ENCODE measurements at places on chromosomes 1 and 21.
A peak's percentile ranks its signal among the peaks of the same experiment; 100 is the strongest.

DNA sequence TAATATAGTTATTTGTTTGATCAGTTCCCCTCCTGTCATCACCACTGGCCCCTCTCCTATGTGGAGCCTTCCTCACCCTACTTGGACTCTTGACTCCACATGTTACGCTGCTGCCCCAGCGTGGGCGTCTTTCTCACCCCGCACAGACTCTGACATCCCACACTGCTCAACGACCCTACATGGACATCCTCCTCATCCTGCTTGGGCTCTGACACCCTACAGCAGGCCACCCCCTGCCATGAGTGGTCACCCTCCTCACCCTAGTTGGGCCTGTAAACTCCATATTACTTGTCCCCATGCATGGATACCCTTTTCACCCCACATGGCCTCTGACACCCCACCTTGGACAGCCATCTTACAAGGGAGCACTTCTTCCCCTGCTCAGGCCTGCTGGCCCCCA lies 21.0 kb downstream of the TTC4 start:
- no peak for DNase-seq

DNA sequence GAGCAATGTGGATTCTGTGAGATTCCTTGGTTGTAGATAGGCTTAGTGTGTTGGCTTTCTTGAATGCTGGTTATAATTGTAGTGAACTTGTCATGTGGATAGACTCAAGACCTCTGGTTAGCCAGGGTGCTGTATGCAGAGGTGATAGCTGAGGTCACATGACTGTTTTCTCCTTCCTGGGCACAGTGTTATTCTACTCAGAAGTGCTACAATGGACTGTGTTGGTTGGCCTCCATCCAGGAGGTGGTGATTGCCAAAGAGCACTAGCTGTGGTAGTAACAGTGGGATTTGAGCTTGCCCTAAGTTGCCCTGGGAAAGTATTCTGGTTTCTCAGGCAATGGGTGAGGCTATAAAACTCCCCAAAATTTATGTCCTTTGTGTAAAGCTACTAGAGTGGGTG lies 71.6 kb downstream of the SH3BGR start:
- DNase-seq = no peak

- no peak for DNase-seq
Observed at GRCh38 chr21:44802396-44803153, 955 bp upstream of the UBE2G2 start.

DNA sequence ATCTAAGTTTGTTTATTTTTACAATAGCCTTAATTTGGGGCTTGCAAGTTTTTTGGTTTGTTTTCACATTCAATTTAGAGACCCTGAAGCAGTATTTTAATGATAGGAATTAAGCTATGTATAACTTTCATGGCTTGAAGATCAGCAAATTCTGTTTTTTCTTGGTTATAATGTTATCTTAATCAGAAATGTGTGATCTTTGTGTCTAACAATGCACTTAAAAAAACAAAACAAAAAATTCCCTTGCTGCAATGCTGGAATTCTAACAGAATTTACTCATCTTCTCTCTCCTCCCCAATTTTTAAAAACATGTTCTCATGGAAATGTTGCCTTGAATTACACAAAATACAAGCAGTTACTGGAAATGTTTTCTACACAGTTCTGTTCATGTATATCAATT lies 113.1 kb downstream of the OLFML2B start:
- no peak for DNase-seq

DNA sequence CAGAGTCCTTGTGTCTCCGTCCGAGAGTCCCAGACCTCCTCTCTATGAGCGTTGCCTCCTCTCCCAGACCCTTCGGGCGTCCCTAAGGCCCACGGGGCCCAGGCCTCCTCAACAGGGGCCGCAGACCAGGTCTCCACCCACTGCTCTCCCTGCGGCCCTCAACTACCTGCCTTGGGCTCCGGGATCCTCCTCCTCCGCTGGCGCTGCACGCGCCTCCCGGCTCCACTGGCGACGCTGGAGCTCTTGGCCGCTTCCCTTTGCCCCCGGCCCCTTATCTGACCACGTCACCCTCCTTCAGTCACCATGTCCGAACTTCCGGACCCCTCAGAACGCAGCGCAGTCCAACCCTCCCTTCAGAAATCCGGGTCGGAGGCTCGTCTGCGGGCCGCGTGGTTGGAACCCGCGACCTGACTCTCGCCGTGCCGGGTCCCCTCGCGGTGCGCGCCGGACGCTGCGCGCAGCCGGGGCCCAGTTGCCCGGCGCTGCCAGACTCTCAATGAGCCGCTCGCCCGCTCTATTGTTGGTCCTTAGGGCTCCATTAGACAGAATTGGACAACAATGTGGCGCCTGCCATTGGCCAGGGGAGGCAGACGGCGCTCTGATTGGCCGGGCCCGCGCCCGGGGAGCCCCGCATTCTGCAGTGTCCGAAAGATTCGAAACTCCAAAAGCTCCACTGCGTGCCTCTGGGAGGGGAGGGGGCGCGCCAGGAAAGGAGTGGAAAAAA lies at the start of gene DMRTA2:
Gene DMRTA2 (minus strand): TSS at position 498 of the 724 bp plus-strand sequence. CDS start 1,907 bp downstream, outside the sequence.
- DNase-seq = peak; percentile 82

GRCh38 chr1:31705080-31705866 lies 1.5 kb upstream of the COL16A1 start:
- no peak for DNase-seq

DNA sequence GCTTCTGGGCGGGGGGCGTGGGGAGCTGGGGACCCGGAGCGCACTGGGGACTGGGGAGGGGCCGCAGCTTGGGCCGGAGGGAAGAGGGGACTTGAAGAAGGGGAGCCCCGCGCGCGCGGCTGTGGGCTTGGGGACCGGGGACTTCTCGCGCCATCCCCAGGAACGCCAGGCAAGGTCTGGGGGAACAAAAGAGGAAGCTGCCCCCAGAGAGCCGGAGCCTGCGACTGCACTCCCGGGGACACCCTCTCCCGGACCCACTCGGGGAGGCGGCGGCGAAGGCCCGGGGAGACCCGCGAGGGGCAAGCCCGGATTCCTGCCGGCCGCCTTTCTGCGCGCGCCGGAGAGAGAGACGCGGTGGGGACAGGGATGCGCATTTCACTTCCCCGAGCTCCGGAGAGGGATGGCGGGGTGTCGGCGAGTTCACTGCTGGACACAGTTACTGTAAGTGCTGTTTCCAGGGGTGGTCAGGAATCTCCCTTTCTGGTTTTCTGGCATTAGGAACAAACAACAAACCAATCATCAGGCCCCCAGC lies 732 bp downstream of the ABCG1 start:
- no peak for DNase-seq

GRCh38 chr1:179971563-179972496 lies 17.2 kb downstream of the CEP350 start:
- DNase-seq = no peak

GRCh38 chr21:45528981-45529784 lies 13.1 kb downstream of the SLC19A1 start:
- no peak for DNase-seq

- no peak for DNase-seq
Observed at GRCh38 chr1:200427744-200428143, 17.9 kb upstream of the ZNF281 start.

DNA sequence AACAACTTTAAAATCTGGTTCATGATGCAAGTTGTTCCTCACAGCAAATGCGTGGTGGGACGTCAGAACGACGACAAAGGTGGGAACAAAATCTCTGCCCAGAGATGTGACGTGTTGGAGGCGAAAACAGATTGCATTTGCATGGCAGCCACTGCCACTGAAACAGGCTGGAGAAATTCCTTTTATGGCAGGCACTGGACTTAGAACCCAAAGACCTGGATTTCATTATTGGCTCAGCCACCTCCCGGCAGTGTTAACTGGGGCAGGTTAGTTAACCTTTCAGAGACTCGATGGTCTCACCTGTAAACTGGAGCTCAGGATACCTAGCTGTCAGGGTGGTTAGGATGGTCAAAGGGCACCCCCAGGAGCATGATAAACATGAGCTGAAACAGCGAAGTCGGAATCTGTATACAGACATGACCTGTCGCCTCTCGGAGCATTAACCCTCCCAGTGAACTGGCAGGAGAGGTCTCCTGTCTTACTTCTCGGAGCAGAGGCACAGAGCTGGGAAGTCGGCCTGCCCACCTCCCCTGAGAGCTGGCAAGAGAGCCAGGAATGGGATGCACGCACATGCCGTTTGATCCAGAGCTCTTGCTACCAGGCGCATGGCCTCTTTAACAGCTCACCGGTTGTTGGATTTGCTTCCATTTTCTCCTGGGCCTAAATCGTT lies 59.2 kb upstream of the TARBP1 start:
- no peak for DNase-seq

GRCh38 chr1:22865736-22866135 lies 106.9 kb downstream of the LACTBL1 start:
- DNase-seq = no peak

DNA sequence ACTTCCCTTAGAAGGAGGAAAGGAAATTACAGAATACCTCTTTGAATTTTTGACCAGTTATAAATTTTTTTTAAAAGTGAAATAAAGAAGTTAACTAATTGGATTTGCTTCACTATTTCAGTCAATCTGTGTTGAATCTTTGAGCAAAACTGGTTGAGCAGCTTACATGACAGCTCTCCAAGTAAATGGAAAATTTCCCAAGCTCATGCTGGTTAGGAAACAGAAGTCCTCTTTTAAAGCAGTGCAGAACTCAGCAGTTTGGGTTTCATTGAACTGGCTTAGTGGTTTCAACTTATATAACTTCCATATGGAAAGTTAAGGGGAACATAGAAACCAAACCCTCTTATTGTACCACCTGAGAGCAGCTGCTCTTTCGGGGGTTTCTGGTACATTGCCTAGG lies 250.5 kb downstream of the PDE4B start:
- no peak for DNase-seq

- DNase-seq = peak; percentile 6
Observed at GRCh38 chr1:88973520-88974137, 18.8 kb downstream of the KYAT3 start.

GRCh38 chr1:177975588-177976495 lies 6.0 kb upstream of the SEC16B start:
- no peak for DNase-seq
